ENCODE measurements at places on chromosomes 12 and 14.

- DNase-seq = no peak
Measured at GRCh38 chr12:23694920-23695319, 254.6 kb downstream of the SOX5 start.

DNA sequence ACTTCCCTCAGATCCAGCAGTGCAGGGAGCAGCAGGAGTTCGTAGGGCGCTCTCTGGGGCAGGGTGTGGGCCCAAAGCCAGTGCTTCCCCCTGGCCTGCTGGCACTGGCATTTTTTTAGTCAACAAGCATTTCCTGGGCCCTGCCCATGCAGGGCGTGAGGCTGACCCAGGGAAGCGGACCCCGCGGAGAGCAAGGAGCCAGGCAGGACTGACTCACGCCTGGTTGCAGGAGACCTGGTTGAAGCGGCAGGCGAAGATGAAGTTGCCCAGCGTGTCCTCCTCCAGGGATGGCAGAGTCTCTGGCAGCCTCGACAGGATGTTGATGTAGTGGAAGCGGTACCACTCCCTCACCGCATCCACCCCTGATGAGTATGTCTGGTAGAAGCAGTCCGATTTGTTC is 13.5 kb downstream of the SCNN1A start:
- DNase-seq = peak; percentile 75

- DNase-seq = no peak
Measured at GRCh38 chr12:47207829-47208248, 128.1 kb upstream of the AMIGO2 start.

GRCh38 chr12:79006306-79006705 is 141.7 kb downstream of the SYT1 start:
- DNase-seq = no peak

- DNase-seq = no peak
Measured at GRCh38 chr14:71094722-71095121, 187.5 kb downstream of the PCNX1 start.

GRCh38 chr12:26691234-26691970 is 141.6 kb downstream of the ITPR2 start:
- DNase-seq = no peak

DNA sequence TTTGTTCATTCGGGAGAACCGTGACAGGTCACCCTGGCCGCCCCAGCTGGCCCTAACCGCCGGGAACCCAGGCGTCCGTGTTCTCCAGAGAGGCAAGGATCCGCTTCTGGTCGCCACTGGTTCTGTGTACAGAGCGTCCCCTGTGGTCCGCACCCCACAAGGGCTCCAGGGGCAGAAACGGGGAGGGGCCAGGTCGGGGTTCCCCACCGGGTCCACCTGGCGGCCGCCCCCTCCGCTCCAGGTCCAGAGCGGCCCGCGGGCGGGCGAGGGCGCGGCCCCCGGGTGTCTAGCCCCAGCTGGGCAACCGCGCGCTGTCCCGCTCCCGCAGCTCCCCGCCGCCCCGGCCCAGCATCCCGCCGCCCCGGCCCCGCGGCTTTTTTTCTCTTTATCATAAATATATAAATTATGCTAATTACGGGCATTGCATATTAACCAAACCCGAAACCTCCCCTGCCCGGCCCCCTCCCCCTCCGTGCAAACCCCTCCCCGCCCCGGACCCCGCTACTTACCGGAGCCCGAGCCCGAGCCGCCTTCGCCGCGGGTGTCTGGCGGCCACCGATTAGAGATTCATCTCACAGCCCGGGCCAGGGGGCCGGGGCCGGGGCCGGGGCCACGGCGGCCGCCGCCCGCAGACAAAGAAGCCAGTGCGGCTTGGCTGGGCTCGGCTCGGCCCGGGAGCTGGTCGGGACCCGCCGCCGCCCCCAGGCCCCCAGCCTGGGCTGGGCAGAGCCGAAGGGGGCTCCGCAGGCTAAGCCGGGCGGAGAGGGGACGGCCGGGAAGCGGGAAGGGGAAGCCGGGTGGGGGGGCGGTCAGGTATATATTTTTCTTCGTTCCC is 512 bp downstream of the POU6F1 start:
- DNase-seq = no peak

DNA sequence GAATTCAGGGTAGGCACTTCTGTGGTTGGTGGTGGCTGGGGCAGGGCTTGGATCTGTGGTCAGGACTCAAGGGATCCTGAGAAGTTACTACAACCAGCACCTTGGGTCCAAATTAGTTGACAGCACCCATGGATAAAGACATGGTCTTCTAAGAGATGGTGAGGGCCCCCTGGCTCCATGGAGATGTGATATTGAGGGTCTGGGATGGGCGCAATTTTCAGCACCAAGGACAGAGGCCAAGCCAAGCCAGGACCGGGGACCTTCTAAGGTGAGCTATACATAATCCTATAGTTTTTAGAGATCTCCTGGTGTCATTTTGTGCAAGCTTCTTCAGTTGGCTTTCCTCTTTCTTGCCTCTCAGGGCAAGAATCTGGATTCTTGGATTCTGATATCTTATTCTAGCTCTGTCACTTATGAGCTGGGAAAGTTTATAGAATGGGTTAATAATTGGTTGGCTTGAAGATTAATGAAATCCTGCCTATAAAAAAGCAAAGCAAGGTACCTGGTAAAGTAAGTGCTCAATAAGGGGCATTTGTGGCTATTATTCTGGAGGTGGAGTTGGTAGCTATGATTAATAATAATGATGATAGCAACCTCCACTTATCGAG is 130.1 kb upstream of the LHX5 start:
- no peak for DNase-seq

GRCh38 chr14:76015668-76016067 is 30.1 kb downstream of the IFT43 start:
- no peak for DNase-seq

DNA sequence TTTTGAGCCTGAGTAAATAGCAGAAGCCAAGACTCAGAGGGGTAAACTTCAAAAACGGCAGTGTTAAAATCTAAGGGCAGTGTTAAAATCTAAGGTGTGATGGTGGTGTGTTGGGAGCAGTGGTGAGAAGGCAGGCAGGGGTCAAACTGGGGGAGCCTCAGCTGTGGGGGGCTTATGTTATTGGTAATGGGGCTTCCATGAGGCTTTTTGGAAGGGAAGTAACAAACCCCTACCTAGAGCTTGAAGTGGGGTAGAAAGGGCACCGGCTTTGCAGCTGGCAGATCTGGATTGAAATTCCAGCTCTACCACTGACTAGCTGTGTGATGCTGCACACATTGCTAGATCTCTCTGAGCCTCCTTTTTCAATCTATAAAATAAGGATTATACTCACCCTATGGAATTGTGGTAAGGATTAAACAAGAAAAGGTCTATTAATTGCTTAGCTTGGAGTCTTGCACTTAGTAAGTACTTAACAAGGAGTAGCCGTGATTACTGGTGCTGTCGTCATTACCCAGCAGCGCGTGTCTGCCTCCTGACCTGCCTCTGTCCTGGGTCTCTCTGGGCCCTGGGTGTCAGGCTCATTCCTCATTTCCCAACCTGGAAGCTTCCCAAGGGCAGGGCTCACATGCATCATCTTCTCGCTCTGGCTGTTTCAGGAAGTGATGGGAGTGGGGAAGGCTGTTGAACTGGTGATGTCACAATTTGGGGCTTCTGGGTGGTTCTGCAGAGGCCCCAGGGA is 18.5 kb upstream of the KRT80 start:
- peak; percentile 61 for DNase-seq

DNA sequence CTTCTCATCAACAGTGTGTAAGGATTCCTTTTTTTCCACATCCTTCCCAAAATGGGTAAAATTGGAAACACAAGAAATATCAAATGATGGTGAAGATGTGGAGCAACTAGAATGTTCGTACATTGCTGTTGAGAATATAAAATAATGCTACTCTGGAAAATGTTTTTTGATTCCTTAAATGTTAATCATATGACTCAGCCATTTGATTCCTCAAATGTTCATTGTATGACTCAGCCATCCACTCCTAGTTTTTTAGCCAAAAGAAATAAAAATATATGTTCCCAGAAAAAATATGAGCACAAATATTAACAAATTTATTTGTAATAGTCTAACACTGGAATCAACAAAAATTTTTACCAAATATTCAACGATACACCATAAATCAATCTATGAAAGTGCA is 1108.6 kb downstream of the LRFN5 start:
- DNase-seq = no peak

- no peak for DNase-seq
Measured at GRCh38 chr12:103897316-103897715, 32.9 kb upstream of the HSP90B1 start.

DNA sequence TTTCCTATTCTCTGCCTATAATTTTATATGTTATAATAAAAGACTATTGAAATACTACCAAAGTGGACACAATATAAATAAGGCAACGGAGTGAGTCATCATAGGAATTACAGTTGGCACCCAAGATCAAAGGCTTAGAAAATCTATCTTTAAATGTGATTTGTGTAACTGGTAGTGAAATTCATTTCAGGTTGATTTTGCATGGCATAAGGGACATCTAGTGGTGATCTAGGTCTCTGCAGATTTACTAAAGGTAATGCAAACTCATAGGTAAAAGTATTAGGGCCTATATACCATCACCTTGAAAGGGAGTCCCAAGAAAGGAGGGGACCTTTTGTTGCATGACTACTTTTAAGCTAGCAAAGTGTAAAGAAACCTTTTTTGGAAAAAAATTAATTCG is 527.2 kb downstream of the NRXN3 start:
- peak; percentile 9 for DNase-seq

GRCh38 chr12:54189198-54189539 is 384 bp upstream of the SMUG1 start:
- no peak for DNase-seq

- peak; percentile 53 for DNase-seq
Measured at GRCh38 chr12:45235087-45236025, 19.5 kb downstream of the ANO6 start.

GRCh38 chr12:27012982-27013255 is 1.3 kb downstream of the TM7SF3 start:
- DNase-seq = no peak

Measured in suppressor macrophage treated with lipopolysaccharide for 4 hours (primary cell).